Ureter (tissue), 1 donor: ENCODE measurements at places on chromosomes 13 and 19.

DNA sequence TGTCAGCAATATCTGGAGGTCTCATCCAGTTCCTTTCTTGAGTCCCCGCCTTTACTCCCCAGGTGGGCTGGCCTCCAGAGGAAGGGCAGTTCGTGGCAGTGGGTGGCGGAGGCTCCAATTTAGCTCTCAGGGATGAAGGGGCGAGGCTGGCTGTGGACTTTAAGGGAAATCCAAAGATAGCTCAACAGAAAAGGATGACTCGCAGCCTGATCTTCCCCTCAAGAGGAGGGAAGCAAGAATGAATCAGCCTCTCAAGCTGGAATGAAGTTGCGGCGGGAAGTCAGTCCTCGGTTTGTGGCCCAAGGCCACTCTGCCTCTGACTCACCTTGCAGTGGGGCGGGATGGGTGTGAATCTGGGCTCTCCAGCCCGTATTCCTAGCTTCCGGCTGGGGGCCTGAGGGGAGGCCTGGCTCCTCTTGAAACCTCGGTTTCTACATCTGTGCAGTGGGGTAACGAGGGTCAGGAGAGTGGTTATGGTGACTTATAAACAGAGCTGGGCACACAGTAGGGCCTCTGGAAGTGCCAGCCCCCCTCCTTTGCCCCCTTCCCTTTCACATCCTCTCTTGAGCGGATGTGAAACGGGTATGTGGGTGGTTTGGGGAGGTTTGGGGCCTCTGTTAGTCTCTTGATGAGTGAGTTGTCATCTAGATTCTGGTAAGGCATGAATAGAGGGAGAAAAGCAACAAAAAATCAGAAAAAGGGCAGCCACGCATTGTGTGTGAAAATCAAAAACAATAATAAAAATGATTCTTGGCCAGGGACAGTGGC lies 10.5 kb upstream of the SMG9 start:
- DNase-seq: peak; percentile 76

GRCh38 chr13:50990818-50991506 lies 81.4 kb downstream of the RNASEH2B start:
- no peak for DNase-seq

- no peak for DNase-seq
Measured at GRCh38 chr19:10510301-10510802, 6.9 kb downstream of the S1PR5 start.

- DNase-seq: no peak
Measured at GRCh38 chr13:45396533-45397095, 21.6 kb downstream of the SLC25A30 start.

DNA sequence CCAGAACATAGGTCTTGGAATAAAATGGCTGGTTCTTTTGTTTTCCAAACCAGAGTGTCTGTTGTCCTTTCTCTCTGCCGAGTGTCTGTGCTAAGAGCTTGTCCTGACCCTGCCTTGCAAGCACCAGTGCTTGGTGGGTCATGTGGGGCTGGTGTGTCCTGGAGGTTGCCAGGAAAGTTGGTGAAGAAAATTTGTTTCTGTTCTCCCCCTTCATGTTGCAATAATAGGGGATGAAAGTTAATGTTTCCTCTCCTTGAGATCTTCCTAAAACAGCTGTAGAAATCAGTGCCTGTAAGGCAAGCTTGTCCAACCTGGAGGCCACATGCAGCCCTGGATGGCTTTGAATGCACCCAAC lies 2.7 kb downstream of the HAMP start:
- DNase-seq: no peak

DNA sequence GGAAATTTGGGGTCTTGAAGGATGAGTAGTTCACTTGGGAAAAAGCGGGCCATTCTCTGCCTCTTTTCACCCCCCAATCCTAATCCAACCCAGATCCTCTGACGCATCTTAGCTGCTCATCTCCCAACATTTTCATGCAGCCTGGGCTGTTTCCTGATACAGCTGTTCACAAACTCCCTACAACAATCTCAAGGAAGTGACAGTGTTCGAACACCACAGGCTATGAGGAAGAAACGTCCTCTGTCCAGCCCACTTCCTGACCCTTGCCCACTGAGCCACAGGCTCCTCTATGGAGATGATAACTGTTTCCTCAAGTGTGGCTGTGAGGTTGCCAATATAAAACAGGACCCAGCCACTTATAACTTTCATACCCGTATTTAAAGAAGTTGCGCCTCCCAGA lies 16.2 kb downstream of the LMTK3 start:
- peak; percentile 43 for DNase-seq

DNA sequence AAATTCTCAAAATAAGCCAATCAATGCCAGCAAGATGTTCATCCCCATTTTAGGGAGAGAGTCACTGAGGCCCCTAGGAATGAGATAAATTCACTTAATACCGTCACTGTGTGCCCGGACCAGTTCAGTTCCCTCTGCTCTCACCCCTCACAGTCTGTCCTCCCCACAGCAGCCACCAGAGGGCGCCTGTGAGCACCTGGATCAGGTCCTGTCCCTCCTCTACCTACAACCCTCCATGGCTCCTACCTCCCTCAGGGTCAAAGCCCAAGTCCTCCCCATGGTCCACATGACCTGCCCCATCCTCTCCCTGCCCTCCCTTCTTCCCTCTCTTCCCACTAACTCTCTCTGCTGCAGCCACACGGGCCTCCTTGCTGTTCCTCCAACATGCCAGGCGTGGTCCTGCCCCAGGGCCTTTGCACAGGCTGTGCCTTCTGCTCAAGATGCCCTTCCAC lies 42.0 kb upstream of the NFIC start:
- no peak for DNase-seq
